Stimulated activated CD8-positive, alpha-beta memory T cell treated with anti-CD3 and anti-CD28 coated beads, Interleukin-15, amount 100 ng/mL, for 4 hours (primary cell): ENCODE measurements at places on chromosomes 2 and 18.

- DNase-seq, result no peak
These were observed 34.9 kb downstream of the RNU4ATAC start for GRCh38 chr2:121565389-121566250.

- no peak for DNase-seq
These were observed 26.6 kb upstream of the NEMP2 start for GRCh38 chr2:190561094-190561493.

DNA sequence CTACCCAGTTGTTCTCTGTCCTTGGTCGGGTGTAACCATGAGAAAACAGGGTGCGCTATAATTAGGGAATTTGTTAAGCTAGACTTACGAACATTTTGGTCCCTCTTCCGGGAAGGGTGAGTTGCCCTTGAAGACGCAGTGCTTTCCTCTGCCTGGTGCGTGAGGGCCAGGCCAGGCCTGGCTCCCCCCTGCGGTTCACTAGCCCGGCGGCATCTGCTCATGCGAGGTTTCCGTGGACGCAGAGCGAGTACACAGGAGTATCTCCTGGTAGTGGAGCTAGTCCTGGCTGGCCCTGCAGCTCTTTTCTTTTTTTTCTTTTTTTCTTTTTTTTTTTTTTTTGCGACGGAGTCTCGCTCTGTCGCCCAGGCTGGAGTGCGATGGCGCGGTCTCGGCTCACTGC lies 148.8 kb downstream of the PTGR3 start:
- DNase-seq, result no peak

- no peak for DNase-seq
These were observed 30.5 kb downstream of the LAMA3 start for GRCh38 chr18:23719634-23720201.

DNA sequence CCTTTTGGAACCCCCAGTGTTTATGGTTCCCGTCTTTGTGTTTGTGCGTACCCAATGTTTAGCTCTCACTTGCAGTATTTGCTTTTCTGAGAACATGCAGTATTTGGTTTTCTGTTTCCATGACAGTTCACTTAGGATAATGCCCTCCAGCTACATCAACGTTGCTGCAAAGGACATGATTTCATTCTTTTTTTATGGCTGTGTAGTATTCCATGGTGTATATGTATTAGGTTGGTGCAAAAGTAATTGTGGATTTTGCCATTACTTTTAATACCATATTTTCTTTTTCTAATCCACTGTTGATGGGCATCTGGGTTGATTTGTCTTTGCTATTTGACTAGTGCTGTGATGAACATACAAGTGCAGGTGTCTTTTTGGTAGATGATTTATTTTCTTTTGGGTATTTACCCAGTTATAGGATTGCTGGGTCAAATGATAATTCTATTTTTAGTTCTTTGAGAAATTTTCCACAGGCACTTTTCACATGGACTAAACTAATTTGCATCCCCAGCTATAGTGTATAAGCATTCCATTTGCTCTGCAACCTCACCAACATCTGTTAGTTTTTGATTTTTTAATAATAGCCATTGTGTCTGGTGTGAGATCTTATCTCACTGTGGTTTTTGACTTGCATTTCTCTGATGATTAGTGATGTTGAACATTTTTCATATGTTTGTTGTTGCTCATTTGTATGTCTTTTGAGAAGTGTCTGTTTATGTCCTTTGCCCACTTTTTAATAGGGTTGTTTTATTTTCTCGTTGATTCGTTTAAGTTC lies 63.6 kb downstream of the CERS6 start:
- DNase-seq, result no peak

DNA sequence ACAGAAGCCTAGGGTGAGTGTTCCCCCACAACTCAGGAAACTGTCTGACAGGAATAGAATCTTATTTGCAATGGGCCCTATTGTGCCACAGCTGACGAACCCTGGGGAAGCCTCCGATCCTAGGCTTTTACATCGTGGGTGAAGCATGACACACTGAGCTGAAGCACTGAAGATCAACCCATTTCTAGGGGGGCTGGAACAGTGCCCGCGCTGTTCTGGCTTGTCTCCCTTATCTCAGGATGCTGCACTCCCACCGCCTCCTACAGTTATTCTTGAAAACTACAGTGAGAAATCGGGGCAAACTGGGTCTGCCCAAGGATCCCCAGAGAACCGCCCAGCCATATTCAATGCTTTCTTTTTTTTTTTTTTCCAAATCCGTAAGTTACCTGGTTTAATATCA lies 41.1 kb downstream of the NETO1 start:
- DNase-seq, result no peak

GRCh38 chr2:46116553-46116991 lies 180.6 kb upstream of the EPAS1 start:
- DNase-seq, result no peak

DNA sequence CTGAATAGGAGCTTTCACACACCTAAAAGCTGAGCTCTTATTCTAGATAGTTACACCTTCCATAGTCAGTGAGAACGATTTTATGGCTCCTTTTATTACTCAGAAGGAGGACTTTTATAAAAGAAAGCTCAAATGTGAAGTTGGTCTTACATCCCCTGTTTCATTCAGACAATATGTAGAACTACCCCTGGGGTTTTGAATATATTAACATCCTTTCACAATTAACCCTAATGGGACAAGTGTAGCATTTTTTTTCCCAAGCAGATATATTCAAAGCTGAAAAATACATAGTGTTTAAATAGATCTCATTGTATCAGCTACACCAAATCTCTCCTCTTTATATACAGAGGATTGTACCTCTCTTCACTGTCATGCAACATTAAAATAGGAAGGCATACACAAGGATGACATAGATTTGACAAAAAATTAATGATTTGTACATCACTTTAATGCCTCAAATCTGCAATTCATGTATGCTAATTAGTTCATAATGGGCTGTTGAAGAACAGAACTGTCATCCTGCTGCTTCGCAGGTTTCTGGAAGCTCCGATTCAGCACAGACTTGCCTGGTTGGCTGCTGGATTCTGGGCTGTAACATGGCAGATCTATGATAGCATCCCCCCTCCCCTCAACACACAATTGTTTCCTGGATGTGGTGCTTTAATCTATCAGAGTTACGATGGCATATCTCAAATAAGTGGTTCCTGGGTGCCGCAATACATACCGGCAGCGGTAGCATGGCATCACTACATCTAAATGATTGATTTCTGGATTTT lies 129.7 kb upstream of the PARD3B start:
- DNase-seq, result no peak

DNA sequence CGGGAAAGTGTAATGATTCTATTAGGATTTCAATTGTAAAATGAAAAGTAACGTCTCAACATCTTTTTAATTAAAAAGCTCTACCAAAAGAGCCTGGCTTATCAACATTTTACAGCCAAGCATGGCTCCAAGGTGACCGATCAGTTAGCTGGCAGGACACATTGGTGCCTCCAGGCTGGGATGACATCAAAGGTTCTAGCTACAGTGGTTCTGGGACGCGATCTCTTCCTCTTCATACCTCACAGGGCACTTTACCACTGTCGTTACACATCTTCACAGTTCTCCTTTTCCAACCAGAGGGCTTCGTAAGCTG lies 693 bp downstream of the ORC2 start:
- no peak for DNase-seq

- DNase-seq, result no peak
These were observed 577.4 kb downstream of the METTL4 start for GRCh38 chr18:1993866-1994265.

- no peak for DNase-seq
These were observed 737.9 kb upstream of the SALL3 start for GRCh38 chr18:78241535-78242253.

GRCh38 chr2:8413589-8414135 lies 268.2 kb upstream of the ID2 start:
- no peak for DNase-seq

DNA sequence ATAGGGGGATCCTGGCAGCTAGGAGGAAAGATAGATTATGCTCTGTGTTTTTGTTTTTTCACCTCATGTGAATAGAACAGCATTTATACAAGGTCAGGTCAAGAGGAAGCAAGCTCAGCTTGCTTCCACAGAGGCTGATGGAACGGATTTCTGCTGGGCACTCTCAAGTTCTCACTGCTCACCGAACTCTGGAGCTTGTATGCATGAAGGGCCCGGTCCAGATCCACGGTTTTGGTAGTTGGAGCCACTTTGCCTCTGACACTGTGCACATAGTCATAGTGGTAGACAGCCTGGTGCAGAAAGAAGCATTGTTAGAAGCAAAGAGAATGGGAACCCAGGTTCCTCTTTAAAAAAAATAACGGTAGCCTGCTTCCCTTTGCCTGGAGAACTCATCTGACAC lies 141.9 kb downstream of the RIF1 start:
- DNase-seq, result no peak
